ENCODE measurements at places on chromosomes 2 and 18.

- DNase-seq, result no peak
Observed at GRCh38 chr2:20762945-20763683, 59.8 kb downstream of the LDAH start.

DNA sequence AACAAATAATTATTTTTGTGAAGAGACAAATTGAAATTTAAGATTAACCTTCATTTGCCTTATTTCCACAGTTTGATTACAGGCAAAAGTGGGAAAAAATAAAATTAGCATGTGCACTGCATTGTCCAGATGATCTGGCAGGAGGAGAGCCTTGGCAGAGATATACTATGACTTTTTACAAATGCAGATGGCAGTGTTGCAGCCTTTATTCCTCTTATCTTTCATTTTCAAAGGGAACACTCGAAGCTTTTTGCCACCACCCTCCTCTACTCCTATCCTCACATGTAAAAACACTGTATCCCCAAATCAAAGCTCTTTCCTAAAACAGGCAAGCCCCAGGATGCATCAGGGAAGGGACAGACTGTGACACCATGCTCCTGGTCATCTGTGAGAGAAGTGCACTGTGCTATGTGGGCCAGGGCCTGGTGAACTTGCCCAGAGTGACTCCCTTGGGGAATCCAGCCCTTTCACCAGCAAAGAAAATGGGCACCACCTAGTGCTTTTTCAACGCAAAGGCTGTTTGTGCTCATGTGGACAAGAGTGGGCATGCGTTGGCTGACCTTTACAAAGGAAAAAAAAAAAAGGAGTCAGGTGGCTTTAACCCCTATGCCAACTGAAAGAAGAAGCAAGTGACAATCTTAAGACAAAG is 74.7 kb upstream of the ETAA1 start:
- DNase-seq, result peak; percentile 16

DNA sequence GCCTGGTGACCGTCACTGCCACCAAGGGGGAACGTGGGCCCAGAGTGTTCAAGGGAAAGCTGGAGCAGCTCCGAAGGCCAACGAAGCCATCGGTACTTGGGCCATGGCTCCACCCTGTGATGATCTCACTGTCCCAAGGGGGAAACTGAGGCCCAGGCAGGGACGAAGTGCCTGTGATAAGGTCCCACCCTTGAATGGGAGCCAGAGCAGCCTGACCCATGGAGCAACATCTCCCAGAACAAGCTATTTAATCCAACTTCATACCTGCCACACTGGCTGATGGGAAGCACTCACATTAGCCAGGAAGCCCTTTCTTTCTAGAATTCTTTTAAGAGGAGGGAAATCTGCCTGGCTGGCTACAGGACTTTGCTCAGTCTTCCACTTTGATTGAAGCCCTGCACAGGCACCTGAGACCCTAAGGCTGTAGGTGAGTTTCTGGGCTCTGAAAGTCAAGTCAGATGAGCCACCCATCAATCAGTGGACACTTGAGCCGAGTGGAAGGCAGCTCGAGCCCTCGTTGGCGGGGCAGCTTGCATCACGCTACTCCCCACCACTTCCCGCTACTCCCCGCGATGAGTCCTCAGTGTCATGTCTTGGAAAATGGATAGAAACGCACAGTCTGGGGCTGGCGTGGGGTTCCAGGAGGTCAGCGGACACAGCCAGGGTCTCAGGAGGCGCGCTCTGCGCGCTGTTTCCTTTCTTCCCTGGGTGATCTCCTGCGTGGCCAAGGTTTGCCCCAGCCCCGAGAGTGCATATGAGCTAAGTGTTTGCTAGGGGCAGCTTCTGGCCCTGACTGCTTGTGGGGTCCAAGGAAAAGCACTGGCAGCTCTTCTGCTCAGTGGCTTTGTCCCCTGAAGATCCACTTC is 2.5 kb upstream of the HS6ST1 start:
- DNase-seq, result no peak

GRCh38 chr2:37947306-37947705 is 22.2 kb downstream of the RMDN2 start:
- no peak for DNase-seq

DNA sequence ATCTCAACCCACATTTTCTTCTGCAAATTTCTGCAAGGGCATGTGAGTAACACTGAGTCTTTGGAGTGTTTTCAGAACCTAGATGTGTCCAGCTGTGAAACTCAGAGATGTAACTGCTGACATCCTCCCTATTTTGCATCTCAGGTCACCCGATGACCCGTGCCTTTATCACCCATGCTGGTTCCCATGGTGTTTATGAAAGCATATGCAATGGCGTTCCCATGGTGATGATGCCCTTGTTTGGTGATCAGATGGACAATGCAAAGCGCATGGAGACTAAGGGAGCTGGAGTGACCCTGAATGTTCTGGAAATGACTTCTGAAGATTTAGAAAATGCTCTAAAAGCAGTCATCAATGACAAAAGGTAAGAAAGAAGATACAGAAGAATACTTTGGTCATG is 8.0 kb downstream of the UGT1A1 start:
- DNase-seq, result no peak

DNA sequence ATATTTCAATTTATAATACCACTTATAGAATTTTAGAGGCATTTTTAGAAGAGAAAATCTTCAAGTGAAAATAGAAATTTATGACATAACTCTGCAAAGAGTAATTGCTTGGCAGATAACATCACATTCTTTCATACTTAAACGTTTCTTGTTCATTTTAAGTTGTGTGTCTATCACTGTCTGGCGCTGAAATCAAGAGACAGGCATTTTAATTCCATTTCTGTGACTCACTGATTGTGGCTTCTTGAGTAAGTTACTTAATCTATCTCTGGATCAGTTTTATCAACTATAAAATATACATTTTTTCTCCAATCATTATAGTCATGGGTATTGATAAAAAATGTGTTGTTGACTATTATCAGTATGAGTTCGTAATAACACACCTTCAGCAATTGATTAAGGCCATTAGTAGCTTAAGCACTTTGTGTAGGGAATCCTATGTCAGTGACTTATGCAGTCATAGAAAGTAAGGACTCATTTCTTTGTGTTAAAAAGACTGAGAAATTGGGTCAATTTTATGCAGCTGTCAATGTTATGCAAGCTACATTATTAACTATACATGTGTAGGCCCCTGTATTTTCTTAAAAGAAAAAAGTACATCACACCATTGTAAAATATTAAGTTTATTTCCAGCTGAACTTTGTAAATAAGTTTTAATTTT is 497.3 kb downstream of the CCDC85A start:
- no peak for DNase-seq

DNA sequence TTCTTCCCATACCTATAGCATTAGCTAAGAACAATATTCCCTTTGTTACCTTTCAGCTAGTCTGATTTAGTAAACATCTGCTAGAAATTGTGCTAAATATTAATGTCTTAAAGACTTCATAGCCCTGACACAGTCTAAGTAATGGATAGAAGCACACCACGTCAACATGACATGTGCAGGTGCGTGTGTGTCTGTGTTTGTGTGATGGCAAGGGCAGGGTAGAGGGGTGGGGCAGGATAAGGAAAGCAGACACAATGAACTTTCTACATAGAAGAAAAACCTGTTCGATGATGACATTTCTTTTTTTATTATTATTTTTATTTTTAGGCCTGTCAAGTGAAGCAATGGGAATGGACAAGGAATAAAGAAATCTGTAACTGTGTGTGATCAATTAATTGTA is 223.3 kb downstream of the NOL4 start:
- no peak for DNase-seq

DNA sequence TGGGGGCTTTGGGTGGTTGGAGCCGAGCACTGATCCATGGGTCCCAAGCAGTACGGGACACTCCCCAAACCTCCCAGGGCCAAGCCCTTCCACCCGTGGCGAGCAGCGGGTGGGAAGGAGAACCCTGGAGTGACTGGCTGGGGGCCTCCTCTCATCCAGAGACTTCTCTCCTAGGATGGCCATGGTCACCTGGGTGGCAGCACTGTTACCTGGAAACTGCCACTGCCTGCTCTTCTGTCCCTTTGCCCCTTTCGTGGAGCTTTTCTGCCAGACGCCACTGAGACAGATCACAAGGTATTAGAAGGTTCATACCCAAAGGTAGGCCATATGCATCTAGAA is 26.9 kb downstream of the CENPO start:
- DNase-seq, result no peak

- no peak for DNase-seq
Observed at GRCh38 chr2:217035967-217036366, 176.1 kb upstream of the TNP1 start.

DNA sequence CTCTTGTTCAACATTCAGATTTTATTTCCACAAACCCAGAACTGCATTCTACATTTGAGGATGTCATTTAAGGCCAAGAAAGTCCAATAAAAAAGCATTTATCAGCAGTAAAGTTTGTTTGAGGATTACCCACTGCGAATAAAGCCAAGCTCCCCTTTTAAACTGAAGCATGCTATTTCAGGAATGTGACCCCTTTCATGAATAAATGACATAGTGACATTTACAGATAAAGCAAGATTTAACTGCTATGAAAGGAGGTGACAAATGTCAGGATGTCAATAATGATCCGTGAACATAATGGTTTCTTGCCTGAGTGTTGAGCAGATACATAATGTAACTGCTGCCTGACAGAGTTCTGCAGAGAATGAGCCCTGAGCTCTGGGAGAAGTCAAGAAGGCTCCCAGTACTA is 146.3 kb downstream of the TDRD15 start:
- no peak for DNase-seq

GRCh38 chr2:120221616-120222015 is 1.6 kb downstream of the TMEM185B start:
- DNase-seq, result no peak

- no peak for DNase-seq
Observed at GRCh38 chr18:48354746-48355260, 54.4 kb downstream of the ZBTB7C start.

- DNase-seq, result no peak
Observed at GRCh38 chr2:15378148-15378908, 182.8 kb downstream of the NBAS start.

- no peak for DNase-seq
Observed at GRCh38 chr2:16438613-16439321, 226.9 kb downstream of the CYRIA start.

- DNase-seq, result no peak
Observed at GRCh38 chr2:128585706-128586105, 267.0 kb upstream of the HS6ST1 start.

DNA sequence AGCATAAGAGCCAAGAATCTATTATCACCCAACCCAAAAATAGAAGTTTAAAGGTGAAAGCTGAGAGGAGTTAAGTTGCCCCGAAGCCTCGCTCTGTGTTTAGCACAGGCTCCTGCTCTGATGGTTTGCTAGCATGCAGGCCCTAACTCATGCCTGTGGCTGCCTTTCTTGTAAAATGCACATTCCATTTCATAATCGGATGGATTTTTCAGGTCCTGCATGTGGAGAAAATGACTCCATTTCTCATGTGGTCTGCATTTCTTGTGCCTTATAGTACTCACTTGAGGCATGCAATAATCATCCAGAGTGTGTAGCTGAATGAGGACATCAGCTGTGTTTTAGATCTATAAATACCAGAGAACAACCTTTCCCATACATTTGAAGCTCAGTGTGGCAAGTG is 381.8 kb downstream of the CPS1 start:
- DNase-seq, result no peak

DNA sequence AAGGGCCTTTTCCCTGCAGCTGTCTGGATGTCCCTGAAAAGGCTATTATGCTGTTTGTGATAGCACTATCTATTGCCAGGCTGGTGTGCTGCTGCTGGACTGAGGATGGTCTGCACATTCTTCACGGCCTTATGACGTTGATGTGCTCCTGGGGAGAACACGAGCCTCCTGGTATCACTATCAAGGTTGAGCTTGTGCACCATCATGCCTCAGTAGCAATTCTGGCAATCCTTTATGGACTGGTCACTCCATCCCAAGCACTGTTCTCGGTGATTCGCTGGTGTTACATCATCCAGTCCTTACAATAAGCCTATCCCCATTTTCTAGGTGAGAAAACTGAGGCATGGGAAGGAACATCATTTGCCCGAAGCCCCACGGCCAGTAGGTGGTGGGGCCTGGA is 18.2 kb upstream of the CCBE1 start:
- no peak for DNase-seq

DNA sequence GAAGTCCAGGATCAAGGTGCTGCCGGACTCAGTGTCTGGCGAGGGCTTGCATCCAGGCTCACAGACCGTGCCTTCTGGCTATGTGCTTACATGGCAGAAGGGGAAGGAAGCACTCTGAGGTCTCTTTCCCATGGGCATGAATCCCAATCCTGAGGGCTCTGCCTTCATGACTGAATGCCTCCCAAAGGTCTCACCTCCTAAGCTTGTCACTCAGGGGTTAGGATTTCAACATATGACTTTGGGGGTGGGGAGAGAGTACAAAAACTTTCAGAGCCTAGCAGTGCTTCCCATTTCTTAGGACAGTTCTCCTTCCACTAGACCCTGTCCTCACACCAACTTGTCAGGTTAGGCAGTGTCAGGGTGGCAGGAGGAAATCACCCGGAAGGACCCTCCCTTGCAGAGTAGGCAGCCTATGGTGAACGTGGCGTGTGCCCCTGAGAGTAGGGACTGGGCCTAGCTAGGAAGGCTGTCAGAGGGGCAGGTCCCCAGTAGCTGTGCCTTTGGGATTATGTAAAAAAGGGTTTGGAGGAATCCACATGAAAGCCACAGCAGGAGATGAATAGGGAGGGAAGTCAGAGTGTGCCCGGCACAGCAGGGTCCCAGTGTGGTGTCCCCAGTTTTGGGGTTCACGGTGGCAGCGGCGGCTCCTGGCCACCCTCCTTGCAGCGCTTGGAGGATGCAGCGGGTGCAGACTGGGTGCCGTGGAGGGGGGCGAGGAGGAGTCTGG is 233.3 kb downstream of the LDLRAD4 start:
- no peak for DNase-seq

Data from SW 1271 (cell line).